NCI-H1048 (cell line): ENCODE measurements at places on chromosomes 2 and 18.

DNA sequence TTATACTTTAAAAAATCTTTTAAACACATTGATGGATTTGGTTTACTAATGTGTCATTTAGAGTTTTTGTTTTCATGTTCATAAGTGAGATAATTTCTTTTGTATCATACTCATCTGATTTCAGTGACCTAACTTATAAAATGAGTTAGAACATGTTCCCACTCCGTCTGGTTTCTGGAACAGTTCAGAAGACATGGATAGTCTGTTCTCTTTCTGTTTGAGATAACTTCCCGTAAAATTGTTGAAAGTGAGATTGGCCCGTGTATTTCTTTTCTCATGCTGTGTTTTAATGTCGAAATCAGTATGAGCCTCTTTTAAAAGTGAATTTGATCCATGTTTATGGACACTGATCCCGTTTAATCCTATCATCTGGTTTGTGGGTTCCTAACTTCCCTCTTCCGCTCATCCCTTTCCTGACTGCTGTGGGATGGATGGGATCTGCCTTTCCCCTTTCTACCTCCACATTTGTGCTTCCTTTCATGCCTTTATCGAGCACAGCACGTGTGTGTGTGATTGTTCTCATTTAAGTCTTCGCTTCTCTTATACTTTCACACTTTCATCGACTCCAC, 78.9 kb downstream of the COPS8 start:
- no peak for DNase-seq

GRCh38 chr2:46568212-46569009, 89.0 kb downstream of the TMEM247 start:
- DNase-seq = no peak

- DNase-seq = no peak
These were observed 215.2 kb upstream of the SIX2 start for GRCh38 chr2:45224321-45224992.

DNA sequence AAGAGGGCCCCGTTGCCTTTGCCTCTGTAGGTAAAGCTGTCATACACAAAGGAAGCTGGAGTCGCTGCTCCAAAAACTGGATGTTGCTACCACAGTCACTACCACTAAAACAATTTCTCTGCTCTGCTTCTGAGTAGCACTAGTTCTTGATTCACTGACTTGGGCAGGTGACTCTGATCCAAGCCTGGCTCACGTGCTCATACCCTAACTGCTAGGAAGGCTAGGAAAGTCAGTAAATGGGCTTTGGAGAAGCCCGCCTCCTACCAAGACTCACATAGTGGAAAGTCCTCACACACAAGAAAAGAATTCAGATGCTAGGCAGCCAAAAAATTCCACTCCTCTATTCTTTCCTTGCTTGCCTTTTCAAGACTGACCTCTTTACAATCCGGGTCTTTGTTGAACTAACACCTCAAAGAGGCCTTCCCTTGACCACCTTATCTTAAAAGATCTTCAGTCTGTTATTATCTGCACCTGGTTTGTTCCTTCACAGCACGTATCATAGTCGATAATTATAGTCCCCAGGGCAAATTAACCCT, 11.4 kb upstream of the DYNC1I2 start:
- no peak for DNase-seq

- DNase-seq = no peak
These were observed 3.1 kb downstream of the RBFA start for GRCh38 chr18:80037300-80037699.

GRCh38 chr18:31884020-31884419, 58.9 kb downstream of the TRAPPC8 start:
- no peak for DNase-seq

DNA sequence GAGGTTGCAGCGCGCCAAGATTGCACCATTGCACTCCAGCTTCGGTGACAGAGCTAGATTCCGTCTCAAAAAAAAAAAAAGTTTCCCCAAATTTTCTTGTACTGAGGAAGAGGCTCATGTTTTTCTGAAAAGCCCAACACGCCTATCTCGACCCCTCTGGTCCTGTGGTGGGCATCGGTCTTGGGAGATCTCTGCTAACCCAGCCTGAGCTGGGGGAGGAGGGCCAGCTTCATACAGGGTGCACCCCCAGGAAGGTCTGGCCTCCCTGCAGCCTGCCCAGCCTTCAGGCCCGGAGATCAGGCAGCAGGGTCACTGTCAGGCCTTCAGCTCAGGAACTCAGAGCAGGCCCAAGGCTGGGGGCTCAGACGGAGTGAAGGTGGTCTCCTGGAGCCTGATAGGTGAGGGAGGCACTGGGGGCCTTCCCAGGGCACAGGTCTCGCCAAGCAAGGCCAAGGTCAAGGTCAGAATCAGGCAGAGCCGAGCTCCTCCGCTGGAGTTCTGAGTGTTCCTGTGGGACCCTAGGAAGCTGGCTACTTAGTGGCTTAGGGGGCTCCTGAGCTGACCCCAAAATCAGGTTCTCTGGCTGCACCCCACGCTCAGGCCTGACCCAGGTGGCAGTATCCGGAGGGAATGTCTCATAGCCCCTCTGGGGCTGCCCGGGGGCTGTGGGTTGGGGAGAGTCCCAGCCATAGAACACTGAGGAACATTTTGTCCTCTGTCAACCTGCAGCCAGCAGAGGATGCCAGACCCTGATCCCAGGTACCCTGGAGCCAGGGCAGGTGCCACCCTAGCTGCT, 37.9 kb upstream of the SMAD7 start:
- no peak for DNase-seq

DNA sequence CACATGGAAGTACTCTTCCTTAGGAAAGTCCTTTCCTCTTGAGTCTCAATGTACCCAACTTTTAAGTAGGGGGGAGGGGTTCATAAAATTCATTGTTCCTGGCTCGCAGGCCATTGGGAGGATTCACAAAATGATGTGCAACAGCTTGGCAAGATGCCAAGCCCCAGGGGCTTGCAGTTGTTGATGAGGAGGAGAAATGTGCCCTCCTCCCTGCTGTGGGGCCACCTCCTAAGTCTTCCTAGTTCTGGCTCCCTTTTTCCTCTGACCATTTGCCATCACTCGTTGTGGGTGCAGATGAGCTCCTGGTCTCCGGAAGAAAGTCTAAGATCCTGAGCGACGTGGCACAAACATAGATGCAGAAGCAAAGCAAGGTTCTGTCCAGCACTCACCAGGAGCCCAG, 435.4 kb downstream of the EIPR1 start:
- no peak for DNase-seq

DNA sequence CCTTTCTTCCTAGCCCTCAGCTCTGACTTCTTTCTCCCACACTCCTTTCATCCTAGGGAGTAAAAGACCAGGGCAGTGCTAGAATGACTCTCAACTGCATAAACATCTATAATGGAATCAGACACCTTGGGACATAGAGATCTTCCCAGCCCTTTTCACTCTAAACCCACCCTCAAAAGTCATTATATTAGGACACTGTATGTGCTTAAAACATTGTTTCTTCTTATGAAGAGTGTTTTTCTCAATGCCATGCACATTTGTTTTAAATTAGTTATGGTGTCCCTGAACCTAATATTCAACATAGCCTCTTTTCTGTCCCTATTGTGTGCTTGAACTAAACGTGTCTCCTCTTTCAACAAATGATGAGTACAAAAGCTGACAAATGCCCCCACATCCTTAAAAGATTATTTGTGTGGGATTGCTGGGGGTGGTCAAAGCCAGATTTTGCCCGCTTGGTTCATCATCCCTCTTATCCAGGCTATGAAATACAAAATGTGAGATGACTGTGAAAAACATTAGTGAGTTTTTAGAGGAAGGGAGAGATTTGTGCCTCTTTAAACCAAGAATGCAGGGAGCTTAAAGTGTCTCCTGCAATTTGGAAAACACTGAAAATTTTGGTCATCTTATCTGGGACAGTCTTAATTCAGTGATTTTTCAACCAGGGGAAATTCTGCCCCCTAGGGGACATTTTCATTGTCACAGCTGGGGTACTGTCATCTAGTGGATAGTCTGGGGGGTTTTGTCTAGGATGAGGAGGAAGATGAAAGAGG, 29.0 kb downstream of the SERPINB5 start:
- DNase-seq = no peak
